ENCODE measurements at places on chromosomes 7 and 10.

DNA sequence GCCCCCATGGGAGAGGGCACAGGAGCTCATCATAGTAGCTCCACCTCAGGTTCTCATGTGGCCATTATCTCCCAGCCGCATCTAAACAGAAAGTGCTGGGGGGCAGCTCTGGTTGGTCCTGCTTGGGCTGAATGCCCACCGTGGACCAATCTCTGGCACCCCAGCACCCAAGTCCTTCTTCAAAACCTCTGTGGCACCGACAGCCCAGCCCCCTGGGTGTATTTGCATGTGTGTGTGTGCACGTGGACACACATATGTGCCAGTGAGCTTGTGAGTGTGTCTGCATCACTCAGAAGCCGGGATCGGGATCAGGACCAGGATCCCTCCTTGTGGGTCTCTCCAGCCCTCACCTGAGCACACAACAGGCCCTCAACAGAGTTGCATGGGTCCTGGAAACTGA lies 68.2 kb downstream of the ALOX5 start:
- no peak for DNase-seq

DNA sequence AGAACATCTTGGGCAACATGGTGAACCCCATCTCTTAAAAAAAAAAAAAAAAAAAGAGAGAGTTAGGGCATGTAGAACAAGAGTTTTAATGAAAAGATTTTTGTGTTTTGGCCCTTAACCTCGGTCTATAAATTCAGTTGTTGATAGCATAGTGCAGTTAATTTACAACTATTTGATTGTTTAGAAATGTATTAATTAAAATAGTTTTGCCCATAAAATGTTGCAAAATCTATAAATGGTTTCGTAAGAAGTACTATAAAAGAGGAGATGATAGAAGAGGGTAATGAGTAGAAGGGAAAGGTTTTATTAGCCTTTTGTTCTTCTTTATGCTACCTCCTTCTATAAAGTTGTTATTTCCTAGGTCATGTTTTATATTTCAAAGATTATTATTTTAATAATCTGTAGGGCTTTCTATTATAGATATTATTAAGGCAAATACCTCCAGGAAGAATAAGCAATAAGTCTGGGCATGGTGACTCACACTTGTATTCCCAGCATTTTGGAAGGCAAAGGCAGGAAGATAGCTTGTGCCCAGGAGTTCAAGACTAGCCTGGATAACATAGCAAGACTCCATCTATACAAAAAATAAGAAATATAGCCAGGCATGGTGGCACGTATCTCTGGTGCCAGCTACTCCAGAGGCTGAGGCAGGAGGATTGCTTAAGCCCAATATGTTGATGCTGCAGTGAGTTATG lies 73.3 kb downstream of the MCU start:
- DNase-seq, result no peak

- no peak for DNase-seq
These were observed 63.7 kb upstream of the PPIF start for GRCh38 chr10:79283616-79284015.

DNA sequence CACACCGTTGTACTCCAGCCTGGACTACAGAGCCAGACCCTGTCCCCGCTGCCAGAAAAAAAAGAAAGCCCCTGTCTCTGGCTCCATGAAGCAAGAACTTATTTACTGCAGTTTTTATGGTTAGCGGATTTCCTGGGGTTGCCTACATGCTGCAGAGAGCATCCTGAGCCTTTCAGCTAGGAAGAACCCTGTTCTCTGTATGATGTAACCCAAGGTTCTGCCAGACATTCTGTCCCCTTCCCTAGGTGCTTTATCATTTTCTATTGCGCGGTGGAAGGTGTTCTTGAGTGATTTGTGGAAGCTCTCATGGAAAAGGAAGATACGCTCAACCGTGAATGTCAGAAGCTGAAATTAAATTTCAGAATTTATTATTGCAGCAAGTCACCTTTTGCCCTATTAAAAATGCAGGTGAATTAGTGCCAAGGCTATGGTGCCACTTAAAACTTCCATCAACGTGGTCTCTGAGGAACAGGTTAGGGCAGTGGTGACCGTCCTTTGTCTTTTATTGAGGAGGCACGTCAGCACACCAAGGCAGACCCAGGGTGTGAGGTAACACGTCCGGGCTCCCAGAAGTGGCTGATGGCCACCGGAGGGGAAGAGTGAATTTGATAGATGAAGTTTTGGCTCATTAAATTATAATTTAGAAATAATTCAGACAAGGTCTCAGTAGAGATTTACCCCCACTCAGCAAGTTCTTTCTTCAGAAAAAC lies 273.1 kb downstream of the PHTF2 start:
- no peak for DNase-seq

GRCh38 chr7:99987846-99988245 lies 12.0 kb upstream of the AZGP1 start:
- DNase-seq, result no peak

DNA sequence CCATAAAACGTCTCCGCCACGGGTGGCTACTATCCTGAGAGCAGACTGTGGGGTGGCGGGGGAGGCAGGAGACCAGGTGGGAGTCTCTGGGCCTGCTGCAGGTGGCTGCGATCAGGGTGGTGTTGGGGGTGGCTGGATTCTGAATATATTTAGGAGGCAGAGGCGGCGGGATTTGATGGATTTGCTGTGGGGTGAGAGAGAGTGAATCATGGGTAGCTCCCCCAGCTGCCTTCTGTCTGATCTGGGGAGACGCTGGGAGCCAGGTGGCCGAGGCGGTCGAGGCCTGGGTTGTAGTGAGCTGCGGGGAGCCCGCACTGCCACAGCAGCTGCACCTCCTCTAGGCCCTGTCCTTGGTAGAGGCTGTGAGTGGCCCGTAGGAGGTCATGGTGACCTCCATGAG lies 48.2 kb upstream of the PFKFB3 start:
- DNase-seq, result no peak

- DNase-seq, result peak; percentile 65
These were observed 537 bp upstream of the MRPS24 start for GRCh38 chr7:43869867-43870240.

GRCh38 chr10:103040418-103040817 lies 122.3 kb downstream of the CNNM2 start:
- DNase-seq, result no peak

DNA sequence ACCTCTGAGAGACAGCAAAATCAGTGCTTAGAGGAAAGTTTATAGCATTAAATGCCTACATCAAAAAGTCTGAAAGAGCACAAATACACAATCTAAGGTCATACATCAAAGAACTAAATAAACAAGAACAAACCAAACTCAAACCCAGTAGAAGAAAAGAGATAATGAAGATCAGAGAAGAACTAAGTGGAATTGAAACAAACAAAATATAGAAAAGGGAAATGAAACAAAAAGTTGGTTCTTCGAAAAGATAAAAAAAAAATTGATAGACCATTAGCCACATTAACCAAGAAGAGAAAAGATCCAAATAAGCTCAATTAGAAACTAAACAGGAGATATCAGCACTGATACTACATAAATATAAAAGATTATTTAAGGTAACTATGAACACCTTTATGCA lies 280.0 kb upstream of the NRG3 start:
- DNase-seq, result no peak

Data from CD4-positive, alpha-beta T cell treated with Interleukin-1 beta for 1 hour (primary cell).